ENCODE measurements at places on chromosomes 4 and X.

DNA sequence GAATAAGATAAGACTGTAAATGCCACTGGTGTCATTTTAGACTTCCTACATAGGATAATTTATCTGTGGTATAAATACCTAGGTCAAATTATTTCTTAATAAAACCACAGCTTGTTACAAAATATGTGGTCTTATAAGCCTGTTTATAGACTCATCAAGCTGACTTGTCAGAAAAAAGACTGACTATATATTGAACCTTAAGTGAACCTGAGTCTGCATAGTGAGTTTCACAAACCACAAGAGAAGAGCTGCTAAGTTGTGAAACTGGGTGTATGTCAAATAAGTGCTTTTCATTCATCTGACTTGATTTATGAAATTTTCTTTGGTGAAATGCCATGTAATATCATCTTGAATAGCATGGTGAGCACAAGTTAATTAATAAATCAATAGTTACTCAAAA, 48.4 kb upstream of the TMPRSS11A start:
- no peak for DNase-seq

DNA sequence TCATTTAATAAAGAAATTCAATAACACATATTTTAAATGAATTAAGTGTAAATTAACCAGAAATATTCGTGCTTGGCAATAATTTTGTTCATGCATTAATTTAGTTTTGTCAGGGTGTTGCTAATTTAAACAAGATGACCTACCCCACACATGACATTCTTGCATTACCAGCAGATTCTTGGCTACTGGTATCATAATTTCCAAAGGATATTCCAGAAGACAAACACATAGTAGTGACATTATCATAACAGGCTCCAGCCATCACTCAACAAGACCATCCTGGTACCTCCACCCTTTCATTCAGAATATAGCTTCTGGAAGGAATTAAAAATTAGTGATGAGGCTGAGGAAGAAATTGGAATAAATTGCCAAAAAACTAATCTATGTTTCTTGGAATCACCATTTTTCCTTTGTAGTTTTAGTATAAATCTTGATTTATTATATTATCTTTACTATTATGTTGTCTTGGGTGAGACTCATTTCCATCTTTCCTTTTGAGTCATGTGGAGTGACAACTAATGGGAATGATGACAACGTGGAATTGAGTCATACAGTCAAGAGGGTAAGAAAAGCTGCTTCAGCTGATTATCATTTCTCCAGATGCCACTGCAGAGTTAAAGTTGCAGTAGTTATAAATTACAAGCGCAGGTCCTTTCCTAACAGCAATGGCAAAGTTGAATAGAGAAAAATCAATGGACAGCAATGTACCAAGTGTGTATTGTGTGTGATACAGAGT, 30.9 kb upstream of the HHIP start:
- DNase-seq: no peak

DNA sequence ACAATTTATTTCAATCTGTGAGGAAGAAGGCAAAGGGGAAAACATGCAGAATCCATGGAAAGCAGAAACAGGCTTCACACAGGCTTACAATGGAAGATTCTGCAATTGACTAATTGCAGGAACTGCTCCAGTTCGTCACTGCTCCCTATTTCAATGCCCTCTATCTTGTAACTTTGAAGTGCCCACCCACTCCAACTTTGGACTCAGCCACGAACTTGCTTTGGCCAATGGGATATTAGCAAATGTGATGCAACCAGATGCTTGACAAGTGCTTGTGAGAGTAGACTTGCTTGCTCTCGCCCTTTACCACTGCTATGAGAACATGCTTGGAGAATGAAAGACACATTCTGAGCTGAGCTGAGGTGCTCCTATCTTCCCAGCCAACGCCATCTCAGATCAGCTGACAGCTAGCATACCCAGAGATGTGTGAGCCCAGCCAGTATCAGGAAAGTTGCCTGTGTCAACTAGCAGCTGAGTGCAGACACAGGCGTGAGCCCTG, 105.7 kb upstream of the PTCHD1 start:
- no peak for DNase-seq

DNA sequence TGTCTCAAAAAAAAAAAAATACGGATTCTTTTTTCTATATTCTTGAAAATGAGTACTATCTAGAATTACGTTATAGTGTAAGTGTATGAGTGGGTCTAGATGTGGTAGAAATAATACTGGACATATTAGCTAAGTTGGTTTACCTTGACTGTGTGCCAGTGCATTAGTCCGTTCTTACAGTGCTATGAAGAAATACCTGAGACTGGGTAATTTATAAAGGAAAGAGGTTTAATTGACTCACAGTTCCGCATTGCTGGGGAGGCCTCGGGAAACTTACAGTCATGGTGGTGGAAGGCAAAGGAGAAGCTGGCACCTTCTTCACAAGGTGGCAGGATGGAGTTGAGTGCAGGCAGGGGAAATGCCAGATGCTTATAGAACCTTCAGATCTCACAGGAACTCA, 92.4 kb downstream of the ARHGAP10 start:
- DNase-seq: no peak

DNA sequence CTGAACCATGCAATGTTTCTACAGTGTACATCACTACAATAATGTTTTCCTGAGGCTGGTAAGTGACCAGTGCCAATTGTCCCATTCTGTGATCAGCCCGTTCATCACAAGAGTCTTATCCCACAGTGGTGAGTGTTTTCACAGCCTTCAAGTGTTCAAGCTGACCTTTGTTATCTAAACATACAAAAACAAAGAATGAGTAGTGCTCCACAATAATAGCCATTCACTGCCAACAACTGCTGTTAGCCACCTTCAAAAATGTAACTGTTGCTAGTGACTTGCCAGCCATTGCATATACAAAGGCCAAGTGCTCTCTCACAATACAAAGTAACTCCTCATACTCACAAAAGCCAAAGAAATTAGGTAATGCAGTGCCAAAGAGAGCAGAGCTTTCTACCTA, 1084.1 kb downstream of the FAM133A start:
- DNase-seq: no peak

- no peak for DNase-seq
Observed at GRCh38 chr4:150068300-150068960, 9.8 kb upstream of the DCLK2 start.

DNA sequence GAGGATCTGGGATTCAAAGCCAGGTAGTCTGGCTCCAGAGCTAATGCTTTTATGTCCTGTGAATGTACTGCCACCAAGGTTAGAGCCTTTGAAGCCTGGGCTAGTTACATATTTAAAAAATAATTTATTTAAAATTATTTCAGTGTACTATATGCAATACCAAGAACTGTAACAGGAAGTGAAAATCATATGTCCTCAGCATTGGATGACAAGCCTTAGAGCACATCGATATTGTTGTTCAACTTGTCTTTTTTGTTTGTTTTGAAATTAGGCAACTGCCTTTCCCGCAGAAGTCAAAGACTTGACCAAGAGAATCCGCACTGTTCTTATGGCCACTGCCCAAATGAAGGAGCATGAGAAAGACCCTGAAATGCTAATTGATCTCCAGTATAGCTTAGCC, 73.1 kb upstream of the IL13RA1 start:
- DNase-seq: no peak

DNA sequence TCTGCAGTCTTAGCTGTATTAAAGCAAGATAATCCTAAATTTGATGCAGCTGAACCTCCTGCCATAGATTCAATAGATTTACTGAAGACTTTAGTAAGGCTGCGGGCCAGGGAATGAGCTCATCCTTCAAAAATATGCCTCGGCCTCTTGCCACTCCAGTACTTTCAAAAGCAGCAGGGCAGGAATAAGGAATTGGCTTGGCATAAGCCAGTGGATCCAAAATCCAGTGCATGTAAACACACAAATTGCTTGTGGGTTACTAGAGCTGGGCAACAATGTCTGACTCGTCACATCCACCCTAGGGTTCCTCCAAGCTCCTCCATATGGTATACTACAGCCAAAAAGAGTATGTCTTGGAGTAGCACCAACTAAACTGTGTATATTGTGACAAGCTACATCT, 165.0 kb downstream of the AMELX start:
- DNase-seq: no peak

DNA sequence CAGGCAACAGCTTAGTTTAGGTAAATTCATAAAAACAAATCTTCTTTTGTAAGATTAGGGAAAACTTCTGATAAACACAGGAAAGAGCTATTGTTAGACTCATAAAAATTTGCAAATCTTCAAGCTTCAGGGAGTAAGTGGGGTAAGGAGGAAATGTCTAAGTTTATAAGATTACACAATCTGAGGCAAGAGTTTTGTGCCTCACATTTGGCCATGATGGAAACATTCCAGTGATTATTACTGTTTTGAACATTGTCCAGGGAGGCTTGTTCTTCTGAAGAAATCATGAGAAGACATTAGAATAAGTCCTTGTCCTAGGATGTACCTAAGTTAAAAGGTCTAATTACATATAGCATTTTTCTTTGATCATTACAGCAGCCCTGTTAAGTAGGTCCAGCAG, 72.8 kb downstream of the MAOB start:
- no peak for DNase-seq

DNA sequence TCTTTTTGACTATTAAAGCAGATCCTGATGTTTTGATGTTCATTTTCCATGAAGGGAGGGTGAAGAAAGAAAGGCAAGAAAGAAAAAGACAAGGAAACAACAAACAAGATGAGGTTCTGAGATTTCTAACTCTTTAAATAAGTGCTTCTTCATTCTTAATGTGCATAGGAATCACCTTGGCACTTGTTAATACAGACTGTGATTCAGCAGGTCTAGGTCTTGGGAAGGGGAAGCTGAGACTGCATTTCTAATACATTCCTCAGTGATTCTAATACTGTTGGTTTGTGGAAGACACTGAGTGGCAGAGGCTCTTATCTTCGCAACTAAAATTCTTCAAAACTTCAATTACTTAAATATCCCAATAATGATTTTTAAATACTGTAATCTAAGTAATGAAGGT, 95.2 kb upstream of the NAP1L5 start:
- DNase-seq: no peak

Data from mesenteric fat pad (tissue), 1 donor.